Ovary (tissue), 10 donors: ENCODE measurements at places on chromosomes 13 and 19. TPM values are rescaled to one million over a fixed set of nuclear protein-coding genes. Genes with fewer than 3 reads are reported as not detected.

SIGLEC8 gene
- 1.6 TPM for polyA plus RNA-seq

RFPL4A gene
- polyA plus RNA-seq, result not detected

FREM2 gene
- polyA plus RNA-seq, result 0.27 TPM

ITPKC gene
- 6.5 TPM for polyA plus RNA-seq

GPR18 gene
- polyA plus RNA-seq, result 0.73 TPM

DNMT1 gene
- 19.8 TPM for polyA plus RNA-seq

GAS6 gene
- polyA plus RNA-seq, result 183 TPM

SETDB2 gene
- polyA plus RNA-seq, result 14.3 TPM

RINL gene
- polyA plus RNA-seq, result 2.3 TPM

NCAN gene
- not detected for polyA plus RNA-seq

TEX101 gene
- polyA plus RNA-seq, result not detected

CALM3 gene
- polyA plus RNA-seq, result 191 TPM

ERICH4 gene
- polyA plus RNA-seq, result not detected

BLVRB gene
- 88.5 TPM for polyA plus RNA-seq

FGF21 gene
- polyA plus RNA-seq, result not detected

PLEKHA4 gene
- polyA plus RNA-seq, result 50.9 TPM

ZNF470 gene
- polyA plus RNA-seq, result 5.4 TPM

FXYD7 gene
- 0.38 TPM for polyA plus RNA-seq

TMEM272 gene
- not detected for polyA plus RNA-seq

CARS2 gene
- 41.3 TPM for polyA plus RNA-seq

MBD3L3 gene
- not detected for polyA plus RNA-seq

LYL1 gene
- 0.90 TPM for polyA plus RNA-seq

UBE2L5 gene
- not detected for polyA plus RNA-seq

TMEM38A gene
- polyA plus RNA-seq, result 3.1 TPM

OSCAR gene
- 1.1 TPM for polyA plus RNA-seq

USHBP1 gene
- 1.1 TPM for polyA plus RNA-seq

CCDC122 gene
- 7.2 TPM for polyA plus RNA-seq

IFNL1 gene
- not detected for polyA plus RNA-seq

ZNF700 gene
- 7.6 TPM for polyA plus RNA-seq

SBNO2 gene
- polyA plus RNA-seq, result 36.7 TPM

CAMSAP3 gene
- 1.4 TPM for polyA plus RNA-seq

KCNK6 gene
- polyA plus RNA-seq, result 7.4 TPM

CYP4F8 gene
- polyA plus RNA-seq, result not detected

EBI3 gene
- 0.90 TPM for polyA plus RNA-seq

PNMA8B gene
- polyA plus RNA-seq, result 5.2 TPM

SIAH3 gene
- polyA plus RNA-seq, result 0.03 TPM

DCT gene
- 0.27 TPM for polyA plus RNA-seq

SYNGR4 gene
- not detected for polyA plus RNA-seq

LRRC8E gene
- polyA plus RNA-seq, result 0.97 TPM

WDR87 gene
- polyA plus RNA-seq, result not detected

CIC gene
- 6.6 TPM for polyA plus RNA-seq

NBEA gene
- 5.8 TPM for polyA plus RNA-seq

C3 gene
- polyA plus RNA-seq, result 1,351 TPM

MUC16 gene
- 0.40 TPM for polyA plus RNA-seq

SLC15A1 gene
- polyA plus RNA-seq, result 0.11 TPM

KLK12 gene
- not detected for polyA plus RNA-seq

FZR1 gene
- 33.5 TPM for polyA plus RNA-seq

ZNF665 gene
- polyA plus RNA-seq, result 9.2 TPM

FFAR2 gene
- 0.32 TPM for polyA plus RNA-seq
